OCI-LY7 (cell line): ENCODE measurements at places on chromosomes 6 and 20.

DNA sequence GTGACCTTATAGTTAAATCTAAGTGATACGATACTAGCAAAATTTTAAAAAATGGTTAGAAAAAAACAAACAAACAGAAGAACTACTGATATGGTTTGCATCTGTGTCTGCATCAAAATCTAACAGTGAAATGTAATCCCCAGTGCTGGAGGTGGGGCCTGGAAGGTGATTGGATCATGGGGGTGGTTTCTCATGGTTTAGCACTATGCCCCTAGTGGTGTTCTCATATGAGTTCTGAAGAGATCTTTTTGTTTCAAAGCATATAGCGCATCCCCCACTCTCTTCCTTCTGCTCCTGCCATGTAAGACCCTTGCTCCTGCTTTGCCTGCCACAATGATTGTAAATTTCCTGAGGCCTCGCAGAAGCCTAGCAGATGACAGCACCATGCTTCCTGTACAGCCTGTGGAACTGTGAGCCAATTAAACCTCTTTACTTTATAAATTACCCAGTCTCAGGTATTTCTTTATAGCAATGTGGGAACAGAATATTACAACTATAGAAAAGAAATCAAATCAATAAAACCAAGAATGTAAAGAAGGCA, 5.4 kb downstream of the FBXL4 start:
- no peak for DNase-seq

GRCh38 chr6:47076422-47077344, 34.6 kb upstream of the ADGRF1 start:
- DNase-seq: no peak

DNA sequence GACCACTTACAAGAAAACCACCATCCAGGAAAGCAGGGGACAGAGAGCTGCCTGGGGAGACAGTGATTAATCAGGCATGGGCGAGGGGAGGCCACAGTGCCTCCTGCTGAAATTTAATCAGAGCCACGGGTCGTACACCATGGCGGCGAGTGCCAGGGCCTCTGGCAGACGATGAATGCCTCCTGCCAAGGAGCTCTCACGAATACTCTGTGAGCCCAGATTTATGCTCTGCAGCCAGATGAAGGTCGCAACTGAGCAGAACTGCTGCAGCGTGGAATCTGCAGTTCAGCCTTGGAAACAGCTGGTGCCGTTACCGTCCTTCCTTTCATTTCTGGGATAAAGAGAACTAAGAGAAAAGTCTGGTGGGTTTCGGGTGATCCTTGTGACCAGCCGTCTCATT, 85.6 kb downstream of the BFSP1 start:
- DNase-seq: no peak

GRCh38 chr6:105873211-105873704, 212.9 kb upstream of the PRDM1 start:
- DNase-seq: no peak

GRCh38 chr6:92589996-92590395, 829.4 kb downstream of the EPHA7 start:
- DNase-seq: no peak

- DNase-seq: no peak
Observed at GRCh38 chr20:29079769-29080690, 2177.4 kb upstream of the DEFB115 start.

- DNase-seq: peak; percentile 87
Observed at GRCh38 chr6:41200901-41201763, at the start of gene TREML2. Gene TREML2, minus strand, starts transcription at chr6:41201149. Its CDS starts 141 bp downstream, at chr6:41201008.

DNA sequence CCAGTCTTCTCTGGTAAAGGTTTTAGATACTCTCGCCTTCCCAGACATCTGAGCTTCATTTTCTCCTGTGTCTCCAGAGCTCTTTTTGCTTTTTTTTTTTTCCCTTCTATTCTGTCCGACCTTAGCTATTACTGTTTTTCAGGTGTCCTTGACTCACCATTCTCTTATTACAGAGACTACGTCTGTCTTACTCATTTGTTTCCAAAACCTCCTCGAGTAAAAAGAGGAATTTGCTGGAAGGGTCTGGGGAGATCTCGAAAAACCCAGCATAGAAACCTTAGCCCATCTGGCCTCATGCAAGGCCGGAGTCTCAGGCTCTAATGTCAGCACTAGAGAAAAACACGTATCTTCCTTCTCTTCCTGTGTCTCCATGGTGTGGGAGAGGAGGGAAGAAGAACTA, 109.2 kb upstream of the CARMIL1 start:
- no peak for DNase-seq

DNA sequence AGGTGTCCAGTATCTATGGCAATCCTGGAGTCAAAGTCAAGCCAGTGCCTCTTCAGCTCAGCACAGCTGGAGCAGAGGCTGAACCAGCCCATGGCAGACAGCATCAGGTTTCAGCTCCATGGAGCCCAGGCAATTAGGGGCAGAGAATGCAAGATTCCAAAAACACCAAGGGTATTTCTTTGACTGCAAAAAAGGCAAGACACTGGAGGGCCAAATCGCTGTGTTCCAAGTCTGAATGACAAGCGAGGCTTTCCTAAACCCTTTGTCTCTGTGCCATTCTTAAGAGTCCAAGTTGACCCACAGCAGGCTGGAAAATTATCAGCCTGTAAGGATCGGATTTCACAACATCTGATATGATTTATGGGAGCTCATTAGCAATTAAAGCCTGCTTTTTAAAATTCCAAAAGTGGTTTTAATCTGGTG, 49.7 kb upstream of the TGM3 start:
- DNase-seq: no peak

DNA sequence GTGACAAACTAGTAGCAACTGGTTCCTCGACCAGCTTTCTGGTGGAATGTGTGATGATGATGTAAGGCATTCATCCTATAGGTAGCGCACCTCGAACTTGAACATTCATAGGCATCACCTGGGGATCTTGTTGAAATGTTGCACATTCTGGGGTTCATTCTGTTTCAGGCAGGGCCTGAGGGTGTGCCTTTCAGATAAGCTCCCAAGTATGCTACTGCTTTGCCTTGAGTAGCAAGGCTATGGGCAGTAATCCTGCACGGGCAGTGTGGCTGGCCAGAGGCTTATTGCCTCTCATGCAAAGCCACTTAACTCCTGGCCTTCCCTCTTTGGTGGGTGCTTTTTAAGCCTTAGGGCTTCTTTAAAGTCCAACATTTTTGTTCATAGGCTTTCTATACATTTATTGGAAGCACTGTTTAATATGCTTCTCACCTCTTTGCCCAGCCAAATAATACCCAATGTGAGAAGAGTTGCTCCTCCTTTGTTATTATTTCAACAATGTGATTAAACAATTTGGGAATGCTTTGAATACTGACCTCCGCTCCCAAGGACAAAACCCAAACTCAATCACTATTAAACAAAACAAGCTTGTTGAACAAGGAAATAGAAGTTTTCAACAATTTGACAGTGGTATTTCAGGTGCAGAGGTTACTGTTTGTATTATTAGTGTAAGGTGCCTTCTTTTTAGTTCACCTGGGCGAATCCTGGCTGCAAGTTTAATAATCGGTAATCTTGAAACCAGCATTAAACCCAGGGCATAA, 57.5 kb downstream of the JARID2 start:
- no peak for DNase-seq

DNA sequence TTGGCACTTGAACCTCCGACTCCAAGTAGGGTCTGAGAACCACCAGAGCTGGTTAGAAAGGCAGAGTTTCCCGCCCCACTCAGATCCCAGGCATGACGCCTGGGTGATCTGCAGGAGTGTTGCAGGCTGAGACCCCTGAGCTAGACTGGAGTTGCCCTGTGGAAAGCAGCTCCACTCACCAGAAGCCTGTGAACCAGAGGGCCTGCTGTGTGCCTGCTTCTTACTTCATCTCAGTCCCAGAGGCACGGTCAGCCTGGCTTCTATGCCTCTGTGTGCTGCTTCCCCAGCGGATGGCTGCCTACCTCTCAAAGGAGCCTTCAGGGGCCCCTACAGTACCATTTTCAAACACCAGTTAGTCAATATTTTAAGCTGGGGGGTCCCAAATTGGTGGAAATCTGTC, 15.6 kb upstream of the CCN6 start:
- no peak for DNase-seq

GRCh38 chr20:16257021-16257420, 316.2 kb downstream of the KIF16B start:
- no peak for DNase-seq

DNA sequence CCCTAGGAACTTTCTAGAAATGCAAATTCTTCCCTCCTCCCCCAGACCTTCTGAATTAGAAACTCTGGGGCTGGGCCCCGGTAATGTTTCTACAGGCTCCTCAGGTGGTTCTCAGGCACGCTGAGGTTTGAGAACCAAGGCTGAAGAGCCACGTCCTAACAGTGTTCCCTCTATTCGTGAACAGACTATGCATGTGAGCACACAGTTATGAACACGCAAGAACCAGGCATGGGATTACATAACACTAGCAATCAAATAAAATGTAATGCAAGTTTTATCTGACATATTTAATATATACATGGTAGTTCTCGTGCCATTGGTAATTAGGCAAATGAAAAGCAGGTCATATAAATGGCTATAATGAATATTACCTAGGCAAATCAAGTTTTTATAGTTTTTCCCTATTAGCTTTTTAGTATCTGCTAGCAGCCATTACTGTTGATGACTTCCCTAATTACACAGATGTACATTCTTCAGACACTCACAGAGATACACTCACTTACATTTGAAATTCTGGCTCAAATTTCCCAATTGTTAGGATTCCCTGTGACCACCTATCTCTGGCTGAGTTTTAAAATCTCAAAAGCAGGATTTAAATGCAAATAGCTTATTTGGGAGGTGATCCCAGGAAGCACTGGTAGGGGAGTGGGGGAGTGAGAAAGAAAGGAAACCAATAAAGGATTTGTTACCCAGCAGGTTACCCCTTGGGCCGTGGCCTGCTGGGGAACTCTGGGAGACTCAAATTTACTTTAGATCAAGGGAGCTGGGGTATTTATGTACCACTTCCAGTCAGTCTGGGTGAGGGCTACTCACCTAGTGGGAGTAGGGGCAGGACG, 104.1 kb downstream of the TCP11 start:
- no peak for DNase-seq

GRCh38 chr6:39273406-39273821, 40.8 kb downstream of the KCNK17 start:
- DNase-seq: no peak

DNA sequence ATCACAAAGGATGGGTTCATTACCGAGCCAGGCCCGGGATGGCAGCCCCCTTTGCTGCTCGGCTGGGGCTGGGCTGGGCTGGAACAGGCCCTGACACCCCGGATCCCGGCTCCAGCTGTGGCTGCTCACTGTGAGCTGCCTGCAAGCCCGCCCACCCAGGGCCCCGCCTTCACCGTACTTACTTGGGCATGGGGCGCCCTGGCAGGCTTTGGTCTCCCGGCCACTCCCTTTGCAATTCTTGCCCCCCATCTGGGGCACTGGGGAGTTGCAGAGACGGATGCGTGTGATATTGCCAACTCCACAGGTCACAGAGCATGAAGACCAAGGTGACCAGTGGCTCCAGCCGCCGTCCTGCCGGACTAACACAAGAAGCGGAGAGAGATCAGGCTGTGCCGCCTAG, 16.7 kb downstream of the THBS2 start:
- DNase-seq: no peak

DNA sequence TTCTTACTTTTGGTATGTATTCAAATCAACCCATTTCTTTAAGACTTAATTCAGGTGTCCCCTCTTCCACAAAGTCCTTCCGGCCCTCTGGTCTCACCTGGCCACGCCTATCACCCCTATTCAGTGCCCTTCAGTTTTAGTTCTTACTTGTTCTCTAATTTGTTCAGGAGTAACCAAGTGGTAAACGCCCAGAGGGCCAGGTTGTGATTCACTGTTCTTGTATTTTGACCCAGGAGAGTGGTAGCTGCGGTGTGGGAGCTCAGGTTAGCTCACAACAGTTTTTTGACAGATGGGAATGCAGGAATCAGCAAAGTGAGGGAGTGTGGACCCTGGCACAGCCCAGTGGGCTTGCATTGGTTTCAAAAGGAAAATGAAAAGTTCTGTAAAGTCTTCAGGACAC, 81.7 kb upstream of the RIPOR2 start:
- DNase-seq: peak; percentile 31

DNA sequence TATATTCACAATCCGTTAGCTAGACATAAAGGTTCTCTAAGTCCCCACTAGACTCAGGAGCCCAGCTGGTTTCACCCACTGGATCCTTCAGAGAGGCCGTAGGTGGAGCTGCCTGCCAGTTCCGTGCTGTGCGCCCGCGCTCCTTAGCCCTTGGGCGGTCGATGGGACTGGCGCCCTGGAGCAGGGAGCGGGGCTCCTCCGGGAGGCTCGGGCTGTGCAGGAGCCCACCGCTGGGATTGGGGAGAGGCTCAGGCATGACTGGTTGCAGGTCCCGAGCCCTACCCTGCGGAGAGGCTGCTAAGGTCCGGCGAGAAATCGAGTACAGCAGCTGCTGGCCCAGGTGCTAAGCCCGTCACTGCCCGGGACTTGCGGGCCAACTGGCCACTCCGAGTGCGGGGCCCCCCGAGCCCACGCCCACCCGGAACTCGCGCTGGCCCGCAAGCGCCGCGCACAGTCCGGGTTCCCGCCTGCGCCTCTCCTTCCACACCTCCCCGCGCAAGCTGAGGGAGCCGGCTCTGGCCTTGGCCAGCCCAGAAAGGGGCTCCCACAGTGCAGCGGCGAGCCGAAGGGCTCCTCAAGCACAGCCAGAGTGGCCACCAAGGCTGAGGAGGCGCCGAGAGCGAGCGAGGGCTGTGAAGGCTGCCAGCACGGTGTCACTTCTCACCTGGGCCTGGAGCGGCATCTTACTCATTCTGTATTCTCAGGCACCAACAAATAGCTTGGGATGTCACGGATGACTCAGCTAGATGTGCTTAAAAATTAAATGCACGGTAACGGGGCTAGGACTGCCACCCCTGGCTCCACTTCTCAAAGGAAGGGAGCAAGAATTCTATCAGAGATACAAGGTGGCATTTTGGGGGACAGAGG, 44.1 kb downstream of the IRF4 start:
- no peak for DNase-seq

GRCh38 chr6:57209030-57209429, 13.1 kb downstream of the RAB23 start:
- no peak for DNase-seq

GRCh38 chr6:31778999-31779885, 2.1 kb upstream of the VWA7 start:
- DNase-seq: no peak

DNA sequence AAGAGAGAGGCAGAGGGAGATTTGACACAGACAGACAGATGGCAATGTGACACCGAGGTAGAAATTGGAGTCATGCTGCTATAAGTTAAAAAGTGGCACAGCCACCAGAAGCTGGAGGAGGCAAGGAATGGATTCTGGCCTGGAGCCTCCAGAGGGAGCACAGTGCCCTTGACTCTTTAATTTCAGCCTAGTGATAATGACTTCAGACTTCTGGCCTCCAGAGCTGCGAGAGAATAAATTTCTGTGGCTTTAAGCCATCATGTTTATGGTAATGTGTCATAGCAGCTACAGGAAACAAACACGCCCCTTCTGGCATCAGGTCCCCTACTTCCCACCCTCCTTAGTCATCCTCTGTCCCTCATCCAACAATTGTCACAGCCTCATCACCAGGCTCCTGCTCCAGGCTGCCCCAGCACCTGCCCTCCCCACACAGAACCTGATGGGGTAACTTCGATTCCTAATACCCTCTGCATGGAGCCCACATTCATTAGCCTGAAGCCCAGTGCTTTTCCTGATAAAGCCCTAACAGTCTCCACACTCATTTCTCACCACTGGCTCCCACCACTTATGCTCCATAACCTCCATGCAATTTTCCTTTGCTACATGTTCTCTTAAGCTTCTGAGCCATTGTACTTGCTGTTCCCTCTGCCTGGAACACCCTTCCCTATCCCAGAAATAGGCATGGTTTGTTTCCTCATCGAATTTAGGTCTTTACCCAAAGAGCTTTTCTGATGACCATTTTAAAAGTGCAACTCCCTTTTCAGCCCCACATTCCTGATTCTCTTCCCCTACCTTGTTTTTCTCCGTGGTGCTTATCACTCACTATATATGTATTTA, 69.7 kb upstream of the TOX2 start:
- DNase-seq: no peak
